Kidney (tissue), 22 donors: ENCODE measurements at places on chromosomes 13 and 19. TPM values are rescaled to one million over a fixed set of nuclear protein-coding genes. Genes with fewer than 3 reads are reported as not detected.

Gene KLK5
- 1.1 TPM for polyA plus RNA-seq

Gene RASA3
- 4.2 TPM for polyA plus RNA-seq

Gene POU2F2
- polyA plus RNA-seq, result 1.3 TPM

DNA sequence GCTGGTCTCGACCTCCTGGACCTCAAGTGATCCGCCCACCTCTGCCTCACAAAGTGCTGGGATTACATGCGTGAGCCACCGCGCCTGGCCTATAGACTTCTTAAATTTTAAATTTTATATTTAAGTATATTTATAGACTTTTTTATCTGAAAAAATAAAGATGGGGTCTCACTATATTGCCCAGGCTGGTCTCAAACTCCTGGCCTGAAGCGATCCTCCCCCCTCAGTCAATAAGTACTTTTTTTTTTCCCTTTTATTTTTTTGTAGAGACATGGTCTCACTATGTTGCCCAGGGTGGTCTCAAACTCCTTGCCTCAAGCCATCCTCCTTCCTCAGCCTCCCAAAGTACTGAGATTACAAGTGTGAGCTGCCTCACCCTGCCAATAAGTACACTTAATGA, 1.9 kb downstream of the SERTAD1 start:
- no peak for DNase-seq

- DNase-seq, result peak; percentile 90
These were observed 22.4 kb downstream of the EPSTI1 start for GRCh38 chr13:42969565-42970172.

DNA sequence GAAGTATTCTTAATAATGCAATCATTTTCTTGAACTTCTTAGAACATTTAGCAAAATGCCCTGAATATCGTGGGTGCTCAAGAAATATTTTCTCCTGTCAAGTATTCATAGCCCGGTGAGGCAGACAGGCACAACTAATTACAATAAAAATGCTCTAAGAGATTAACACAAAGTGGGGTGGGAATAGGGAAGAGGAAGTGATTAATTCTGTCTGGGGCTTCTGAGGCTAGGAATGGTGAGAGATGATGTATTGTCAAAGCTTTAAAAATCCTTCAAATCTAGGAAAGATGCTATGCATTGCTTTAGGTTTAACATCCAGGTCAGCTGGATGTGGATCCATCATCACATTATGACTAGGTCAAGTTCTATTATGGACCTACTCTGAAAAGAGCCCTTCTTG, 66.9 kb upstream of the POSTN start:
- no peak for DNase-seq

- DNase-seq, result no peak
These were observed 68.6 kb downstream of the RASA3 start for GRCh38 chr13:114063545-114064449.

DNA sequence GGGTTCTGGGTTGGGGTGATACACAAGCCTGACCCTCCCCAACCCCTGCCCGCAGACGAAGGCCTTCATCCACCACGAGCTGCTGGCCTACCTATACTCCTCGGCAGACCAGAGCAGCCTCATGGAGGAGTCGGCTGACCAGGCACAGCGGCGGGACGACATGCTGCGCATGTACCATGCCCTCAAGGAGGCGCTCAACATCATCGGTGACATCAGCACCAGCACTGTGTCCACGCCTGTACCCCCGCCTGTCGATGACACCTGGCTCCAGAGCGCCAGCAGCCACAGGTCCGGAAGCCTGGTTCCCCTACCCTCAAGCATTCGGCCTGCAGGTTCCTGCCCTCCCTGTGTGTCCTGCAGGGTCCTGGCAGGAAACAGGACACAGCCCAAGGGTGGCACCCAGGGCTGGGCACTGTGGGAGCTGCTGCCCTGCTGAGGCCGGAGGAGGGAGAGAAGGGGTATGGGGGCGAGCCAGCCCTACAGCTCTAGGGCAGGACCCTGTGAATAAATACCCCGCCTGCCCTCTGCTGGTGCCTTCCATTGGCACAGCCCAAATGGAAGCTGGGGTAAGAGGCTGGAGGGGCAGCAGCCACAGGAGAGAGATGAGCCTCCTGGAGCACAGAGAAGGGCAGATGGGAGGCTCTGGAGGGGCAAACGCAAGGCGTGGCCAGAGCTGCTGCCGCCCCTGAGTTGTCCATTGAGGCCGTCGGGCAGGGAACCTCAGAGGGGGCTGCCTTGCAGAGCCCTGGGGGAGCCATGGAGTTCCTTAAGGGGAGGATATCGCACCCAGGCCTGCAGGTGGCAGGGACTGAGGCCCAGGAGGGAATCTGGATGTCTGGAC, 6.8 kb downstream of the TMED1 start:
- no peak for DNase-seq

DNA sequence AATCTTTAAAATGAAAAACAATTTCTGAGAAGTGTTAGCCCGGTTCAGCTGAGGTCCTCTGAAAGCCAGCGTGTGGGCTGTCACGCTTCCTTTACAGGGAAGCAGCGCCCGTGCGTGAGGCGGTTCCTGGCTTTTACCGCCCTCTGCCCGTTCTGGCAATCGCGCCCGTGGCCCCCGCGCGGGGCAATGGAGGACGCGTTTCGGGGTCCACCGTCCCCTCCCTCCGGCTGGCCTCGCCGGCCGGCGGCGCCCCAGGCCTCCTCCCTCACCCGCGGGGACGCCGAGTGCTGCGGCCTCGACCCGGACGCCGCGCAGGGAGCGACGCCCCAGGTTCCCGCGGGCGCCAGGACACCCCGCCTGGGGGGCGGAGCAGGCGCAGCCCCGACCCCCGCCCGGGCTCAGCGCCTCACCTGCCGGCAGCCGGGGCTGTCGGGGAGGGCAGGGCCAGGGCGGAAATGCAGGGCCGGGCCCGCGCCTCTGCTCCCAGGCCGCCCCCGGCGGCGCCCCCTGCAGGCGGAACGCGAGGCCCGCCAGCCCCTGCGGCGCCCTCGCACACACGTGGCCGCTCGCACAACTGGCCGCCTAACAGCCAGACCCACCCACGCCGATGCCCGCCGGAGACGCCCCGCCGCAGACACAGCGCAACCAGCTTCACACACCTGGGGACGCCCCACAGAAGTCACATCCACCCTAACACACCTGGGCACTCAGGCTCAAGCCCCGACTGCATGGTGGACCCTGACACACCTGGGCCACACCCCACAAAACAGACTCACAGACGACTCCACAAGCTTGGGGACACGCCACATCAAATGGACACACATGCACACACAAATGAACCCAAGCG, at the start of gene GGACT:
Gene GGACT, minus strand, starts transcription at position 459 of the 847 bp plus-strand sequence. CDS start 56,198 bp downstream, outside the sequence.
- peak; percentile 69 for DNase-seq

GRCh38 chr13:80276371-80277289, 64.3 kb downstream of the SPRY2 start:
- DNase-seq, result peak; percentile 45

DNA sequence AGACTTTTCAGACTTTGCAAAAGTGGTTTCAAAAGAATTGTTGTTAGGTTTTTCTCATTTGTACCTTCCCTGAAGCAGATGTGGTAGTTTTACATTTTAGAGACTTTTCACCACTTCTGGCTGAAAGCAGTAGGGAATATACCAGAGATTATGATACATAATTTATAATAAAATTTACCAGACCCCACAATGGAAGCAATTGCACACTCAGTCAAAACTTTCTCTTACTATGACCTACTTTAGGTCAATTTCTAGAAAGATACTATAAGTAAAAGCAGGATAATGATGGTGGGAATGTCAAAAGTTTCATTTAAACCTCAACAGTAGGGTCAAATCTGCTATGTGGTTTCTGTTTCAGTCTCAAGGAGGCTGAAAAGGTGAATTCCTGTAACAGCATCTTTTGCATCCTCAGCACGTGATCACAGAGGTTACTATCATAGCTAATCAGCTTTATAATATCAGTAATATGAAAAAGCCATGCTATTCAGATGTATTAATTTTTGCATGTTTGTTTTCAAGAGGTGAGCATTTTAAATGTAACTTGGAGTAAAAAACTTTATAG, 26.9 kb downstream of the PCCA start:
- no peak for DNase-seq

GRCh38 chr19:795073-795611, 2.1 kb upstream of the PTBP1 start:
- peak; percentile 79 for DNase-seq

DNA sequence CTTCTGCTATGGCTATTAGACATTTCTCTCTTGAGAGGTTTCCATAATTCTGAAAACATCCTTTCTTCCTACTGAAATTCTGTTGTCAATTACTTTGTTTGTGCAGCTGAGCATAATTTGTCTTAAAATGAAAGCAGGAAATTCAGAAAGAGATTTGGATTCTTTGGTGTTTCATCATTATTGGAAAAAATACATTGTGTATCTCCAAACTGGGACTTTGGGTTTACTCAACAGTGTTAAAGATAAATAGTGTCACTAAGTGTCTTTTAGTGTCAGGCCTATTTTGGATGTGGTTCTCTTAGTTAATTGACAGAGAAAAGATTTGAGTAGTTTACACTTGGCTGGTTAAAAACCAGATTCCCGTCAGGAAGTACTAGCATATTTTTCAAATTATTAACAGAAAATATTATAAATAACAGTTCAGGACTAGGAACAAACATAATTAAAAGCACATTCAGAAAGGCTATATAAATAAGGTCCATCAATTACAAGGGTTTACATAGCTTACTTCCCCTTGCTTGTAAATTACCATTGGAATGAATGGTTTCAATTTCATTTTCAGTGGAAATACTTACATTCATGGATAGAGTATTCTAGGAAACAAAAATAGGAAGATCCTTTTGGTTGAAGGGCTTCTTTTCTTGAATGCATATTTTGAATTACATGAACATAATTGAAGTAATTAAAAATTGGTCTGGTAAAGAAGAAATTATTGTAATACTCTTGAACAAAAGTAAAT, 483.1 kb downstream of the GPC6 start:
- DNase-seq, result no peak

- DNase-seq, result no peak
These were observed 471 bp upstream of the ERVK3-1 start for GRCh38 chr19:58304748-58305064.

- peak; percentile 58 for DNase-seq
These were observed 299.3 kb downstream of the DLEU7 start for GRCh38 chr13:50544211-50544610.

- peak; percentile 37 for DNase-seq
These were observed 32.3 kb upstream of the MED4 start for GRCh38 chr13:48126944-48127830.
